ENCODE measurements at places on chromosomes 2 and 18. TPM values are rescaled to one million over a fixed set of nuclear protein-coding genes. Genes with fewer than 3 reads are reported as not detected.

DNA sequence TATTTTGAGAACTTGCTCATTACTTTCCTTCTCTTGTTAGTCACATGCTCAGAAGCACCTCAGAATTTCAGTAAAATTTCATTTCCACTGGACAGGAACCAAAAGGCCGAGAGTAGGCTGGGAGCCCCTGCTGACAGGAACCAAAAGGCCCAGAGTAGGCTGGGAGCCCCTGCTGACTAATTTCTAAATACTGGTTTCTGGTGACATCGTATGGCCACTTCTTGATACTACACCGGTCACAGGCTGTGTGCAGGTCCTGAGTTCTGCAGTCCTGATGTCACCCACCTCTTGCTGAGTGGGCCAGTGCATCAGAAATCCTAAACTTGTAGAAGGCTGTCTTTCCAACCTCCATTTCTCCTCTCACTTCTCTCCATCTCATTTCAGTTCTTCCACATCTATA is 17.7 kb upstream of the EN1 start:
- DNase-seq = peak; percentile 24

DNA sequence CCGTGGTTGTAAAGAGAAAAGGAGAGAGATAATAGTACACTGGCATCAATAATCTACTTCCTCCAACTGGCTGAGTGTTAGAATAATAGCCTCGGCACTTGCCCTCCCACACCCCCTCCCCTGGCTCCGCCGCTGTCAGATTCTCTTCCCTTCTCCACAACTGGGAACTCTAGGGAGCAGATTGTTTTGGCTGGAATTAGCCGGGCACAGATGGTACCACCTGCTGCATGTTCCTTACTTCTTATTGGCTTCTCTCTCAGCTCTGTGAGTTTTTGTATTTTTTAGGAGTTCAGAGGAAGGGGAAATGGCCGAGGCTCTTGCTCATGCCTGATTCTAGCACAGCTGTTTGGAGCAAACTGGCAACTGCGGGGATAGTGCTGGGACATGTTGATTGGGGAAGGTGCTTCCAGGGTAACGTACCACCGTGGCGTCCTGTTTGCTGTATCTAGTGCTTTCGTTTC is 140.0 kb downstream of the ZEB2 start:
- DNase-seq = no peak

DNA sequence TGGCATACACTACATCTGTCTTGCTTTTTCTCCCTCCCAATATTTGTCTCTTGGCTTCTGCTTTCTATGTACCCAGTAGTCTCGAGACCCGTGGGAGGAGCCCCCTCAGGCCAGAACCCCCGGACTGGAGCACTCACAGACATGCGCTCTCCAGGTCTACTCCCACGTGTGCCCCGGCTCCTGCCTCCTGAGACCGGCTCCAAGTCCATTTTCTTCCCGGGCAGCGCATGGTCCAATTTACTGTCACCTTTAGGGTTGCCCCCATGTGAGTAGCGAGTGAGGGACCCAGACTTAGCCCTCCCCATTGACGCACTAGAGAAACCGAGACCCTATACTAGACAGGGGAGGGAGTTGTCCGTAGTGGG is 11.8 kb upstream of the TEX51 start:
- no peak for DNase-seq

- no peak for DNase-seq
Measured at GRCh38 chr2:135931776-135932443, 53.5 kb downstream of the DARS1 start.

DNA sequence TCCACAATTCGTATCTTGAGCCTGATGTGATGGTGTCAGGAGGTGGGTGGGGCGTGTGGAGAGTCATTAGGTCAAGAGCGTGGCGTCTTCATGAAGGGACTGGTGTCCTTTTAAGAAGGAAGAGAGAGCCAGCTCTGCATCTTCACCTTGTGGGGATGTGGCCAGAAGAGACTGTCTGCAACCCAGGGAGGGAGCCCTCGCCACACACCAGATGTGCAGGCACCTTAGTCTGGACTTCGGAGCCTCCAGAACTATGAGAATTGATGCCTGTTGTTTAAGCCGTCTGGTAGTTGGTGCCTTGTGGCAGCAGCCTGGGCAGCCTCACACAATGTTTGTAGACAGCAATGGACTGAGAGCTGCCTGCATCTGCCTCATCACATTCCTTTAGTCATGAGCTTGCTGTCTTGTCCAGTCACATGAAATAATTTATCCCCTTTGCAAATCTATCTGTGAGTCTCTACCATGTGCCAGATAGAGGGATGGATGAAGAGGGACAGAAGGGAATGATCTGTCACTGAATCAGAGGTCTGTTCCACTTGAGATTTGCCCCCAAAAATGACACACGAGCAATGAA is 61.0 kb downstream of the MYT1L start:
- no peak for DNase-seq

Gene AMER3
- not detected for total RNA-seq

- peak; percentile 65 for DNase-seq
Measured at GRCh38 chr2:190781604-190782198, 98.9 kb upstream of the GLS start.

Gene FBXO41
- 18.2 TPM for total RNA-seq

Gene E2F6
- total RNA-seq = 7.3 TPM

- DNase-seq = peak; percentile 63
Measured at GRCh38 chr2:44392338-44392943, 30.7 kb downstream of the CAMKMT start.

Gene G6PC2
- total RNA-seq = not detected

Gene CNRIP1
- not detected for total RNA-seq

GRCh38 chr2:230000118-230000841 is 68.4 kb downstream of the SLC16A14 start:
- DNase-seq = no peak
